ENCODE measurements at places on chromosomes 4 and X.

DNA sequence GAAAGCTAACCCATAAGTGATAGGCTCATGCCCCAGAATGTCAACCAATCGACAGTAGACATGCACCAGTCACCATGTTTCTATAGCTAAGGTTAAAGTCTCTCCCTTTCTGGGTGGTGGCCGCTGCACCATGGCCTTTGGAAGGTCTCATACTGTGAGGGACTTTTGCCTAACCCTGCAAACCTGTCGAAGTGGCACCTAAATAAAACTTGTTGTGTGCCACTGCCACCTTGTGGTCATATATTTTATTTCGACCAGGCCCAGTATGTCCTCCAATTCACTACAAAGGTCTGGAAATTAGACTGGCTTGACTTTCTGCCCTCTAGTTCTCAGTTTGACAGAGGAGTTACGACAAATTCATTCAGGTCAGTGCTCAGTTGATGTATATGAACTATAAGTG lies 163.1 kb downstream of the SMARCA1 start:
- H3K27ac ChIP-seq: no peak overlapping the region
- no peaks in the 10 kb centered on the region for H3K4me1 ChIP-seq
- no peak overlapping the region for H3K4me3 ChIP-seq
- DNase-seq: no peak
- H3K27me3 ChIP-seq: no peaks in the 10 kb centered on the region

GRCh38 chrX:136827026-136827425 lies 46.3 kb upstream of the ARHGEF6 start:
- H3K4me3 ChIP-seq: no peak overlapping the region
- DNase-seq: no peak
- H3K27ac ChIP-seq: no peak overlapping the region

DNA sequence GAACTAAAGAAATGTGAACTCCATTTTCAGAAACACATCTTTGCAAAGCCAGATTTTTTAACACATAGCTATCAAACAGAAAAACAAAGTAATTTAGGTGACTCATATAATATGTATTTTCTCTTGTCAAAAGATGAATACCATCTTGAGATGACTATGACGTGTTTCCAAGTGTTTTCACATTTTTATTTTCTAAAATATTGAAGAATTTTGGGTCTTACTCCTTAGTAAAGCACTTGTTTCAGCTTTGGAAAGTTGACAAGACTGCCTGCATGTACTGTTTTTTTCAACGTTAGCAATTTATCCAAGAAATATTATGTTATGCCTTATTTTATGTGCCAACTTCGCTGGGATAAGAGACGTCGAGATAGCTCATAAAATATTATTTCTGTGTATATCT lies 733.9 kb upstream of the EPHA5 start:
- H3K36me3 ChIP-seq: no peaks in the 10 kb centered on the region
- H3K27me3 ChIP-seq: no peaks in the 10 kb centered on the region
- no peaks in the 10 kb centered on the region for H3K4me1 ChIP-seq
- no peak for DNase-seq
- H3K27ac ChIP-seq: no peak overlapping the region

DNA sequence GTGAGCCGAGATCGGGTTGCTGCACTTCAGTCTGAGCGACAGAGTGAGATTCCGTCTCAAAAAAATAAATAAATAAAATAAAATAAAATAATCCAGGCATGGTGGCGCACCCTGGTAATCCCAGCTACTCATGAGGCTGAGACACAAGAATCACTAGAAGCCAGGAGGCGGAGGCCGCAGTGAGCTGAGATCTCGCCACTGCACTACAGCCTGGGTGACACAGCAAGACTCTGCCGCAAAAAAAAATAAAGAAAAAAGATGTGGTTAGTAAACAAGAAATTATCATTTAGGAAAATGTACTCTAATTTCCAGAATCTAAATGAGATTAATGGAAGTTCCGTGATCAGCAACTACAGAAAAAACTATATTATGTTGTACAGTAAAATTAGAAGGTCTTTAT lies 14.5 kb upstream of the LRBA start:
- H3K27ac ChIP-seq: no peak overlapping the region
- no peaks in the 10 kb centered on the region for H3K4me1 ChIP-seq
- no peak for DNase-seq
- H3K36me3 ChIP-seq: no peaks in the 10 kb centered on the region
- H3K4me3 ChIP-seq: no peak overlapping the region

GRCh38 chr4:185127021-185127925 lies 15.8 kb upstream of the SLC25A4 start:
- H3K27me3 ChIP-seq: peaks cover 4% of the 10 kb centered on the region
- H3K4me1 ChIP-seq: no peaks in the 10 kb centered on the region
- H3K27ac ChIP-seq: no peak overlapping the region

- no peaks in the 10 kb centered on the region for H3K27me3 ChIP-seq
- DNase-seq: no peak
- no peak overlapping the region for H3K27ac ChIP-seq
- peaks cover 6% of the 10 kb centered on the region for H3K36me3 ChIP-seq
- no peak overlapping the region for H3K4me3 ChIP-seq
- peaks cover 2% of the 10 kb centered on the region for H3K4me1 ChIP-seq
Measured at GRCh38 chr4:169105620-169106019, 95.6 kb upstream of the CBR4 start.

GRCh38 chr4:128153800-128154199 lies 92.7 kb downstream of the LARP1B start:
- no peaks in the 10 kb centered on the region for H3K27me3 ChIP-seq
- H3K4me1 ChIP-seq: no peaks in the 10 kb centered on the region
- H3K27ac ChIP-seq: no peak overlapping the region
- no peak for DNase-seq

DNA sequence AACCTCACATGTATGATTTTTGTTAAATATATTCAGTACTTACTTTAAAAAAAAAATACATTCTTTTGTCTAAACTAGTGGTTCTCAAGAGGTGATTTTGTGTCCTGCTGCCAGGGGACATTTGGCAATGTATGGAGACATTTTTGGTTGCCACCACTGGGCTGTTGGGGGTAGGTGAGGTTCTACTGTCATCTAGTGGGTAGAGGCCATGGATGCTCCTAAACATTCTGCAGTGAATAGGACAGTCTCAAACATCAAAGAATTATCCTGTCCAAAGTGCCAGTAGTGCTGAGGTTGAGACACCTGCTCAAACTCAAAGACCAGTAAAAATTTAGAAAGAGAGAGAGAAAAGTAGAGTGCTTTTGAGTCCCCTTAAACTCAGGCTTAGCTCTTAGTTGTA lies 32.9 kb upstream of the PGM2 start:
- no peak for DNase-seq
- H3K4me3 ChIP-seq: no peak overlapping the region
- no peak overlapping the region for H3K27ac ChIP-seq
- H3K27me3 ChIP-seq: no peaks in the 10 kb centered on the region
- no peaks in the 10 kb centered on the region for H3K4me1 ChIP-seq

DNA sequence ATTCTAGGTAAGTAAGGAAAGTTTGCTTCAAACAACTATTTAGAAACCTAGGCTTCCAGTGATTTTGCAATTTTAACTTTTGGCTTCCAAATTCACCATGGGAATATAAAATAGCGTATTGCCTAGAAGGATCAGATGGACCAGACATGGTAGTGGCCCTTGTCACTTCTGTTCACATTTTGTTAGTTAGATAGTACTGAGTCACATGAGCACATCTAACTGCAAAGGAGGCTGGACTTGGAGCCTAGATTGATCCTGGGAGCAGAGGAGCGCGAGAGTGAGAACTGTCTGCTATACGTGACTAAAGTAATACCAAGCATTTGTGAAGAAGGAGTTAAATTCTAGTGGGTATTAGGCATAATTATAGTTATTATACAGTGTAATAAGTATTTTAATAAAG lies 102.4 kb downstream of the ARHGAP24 start:
- H3K27ac ChIP-seq: no peak overlapping the region
- DNase-seq: no peak
- H3K4me3 ChIP-seq: no peak overlapping the region
- no peaks in the 10 kb centered on the region for H3K36me3 ChIP-seq
- H3K4me1 ChIP-seq: no peaks in the 10 kb centered on the region
- H3K27me3 ChIP-seq: no peaks in the 10 kb centered on the region

DNA sequence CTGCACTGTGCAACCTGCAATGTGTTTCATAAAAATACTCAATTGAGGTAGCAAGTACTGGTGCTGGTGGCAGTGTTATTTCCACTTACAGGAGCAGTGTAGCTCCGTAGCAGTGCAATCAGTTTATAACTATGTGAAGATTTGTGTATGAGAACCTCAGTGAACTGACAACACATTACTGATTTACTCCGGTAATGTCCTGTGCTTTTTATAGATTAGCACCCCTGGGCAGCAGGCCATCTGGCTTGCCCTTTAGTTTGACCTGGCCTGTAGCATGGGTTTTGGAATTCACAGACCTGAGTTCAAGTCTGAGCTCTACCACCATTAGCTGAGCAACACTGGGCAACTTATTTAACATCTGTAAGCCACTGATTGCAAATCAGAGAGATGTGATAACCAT lies 78.6 kb upstream of the GBA3 start:
- H3K36me3 ChIP-seq: no peaks in the 10 kb centered on the region
- H3K4me1 ChIP-seq: no peaks in the 10 kb centered on the region
- no peak overlapping the region for H3K27ac ChIP-seq
- DNase-seq: no peak
- no peaks in the 10 kb centered on the region for H3K27me3 ChIP-seq

DNA sequence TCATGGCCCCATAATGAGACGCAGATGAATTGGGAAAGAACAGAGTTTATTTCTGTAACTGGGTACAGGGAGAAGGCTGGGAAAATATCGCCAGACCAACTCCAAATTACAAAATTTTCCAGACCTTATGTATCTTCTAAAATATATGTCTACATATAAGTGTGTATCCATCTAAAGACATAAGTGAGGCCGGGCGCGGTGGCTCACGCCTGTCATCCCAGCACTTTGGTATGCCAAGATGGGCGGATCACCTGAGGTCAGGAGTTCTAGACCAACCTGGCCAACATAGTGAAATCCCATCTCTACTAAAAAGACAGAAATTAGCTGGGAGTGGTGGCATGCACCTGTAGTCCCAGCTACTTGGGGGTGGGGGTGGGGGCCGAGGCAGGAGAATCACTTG lies 11.7 kb upstream of the DHRSX start:
- no peaks in the 10 kb centered on the region for H3K4me1 ChIP-seq
- H3K36me3 ChIP-seq: no peaks in the 10 kb centered on the region
- no peak overlapping the region for H3K4me3 ChIP-seq
- no peak overlapping the region for H3K27ac ChIP-seq
- no peak for DNase-seq
- no peaks in the 10 kb centered on the region for H3K27me3 ChIP-seq

DNA sequence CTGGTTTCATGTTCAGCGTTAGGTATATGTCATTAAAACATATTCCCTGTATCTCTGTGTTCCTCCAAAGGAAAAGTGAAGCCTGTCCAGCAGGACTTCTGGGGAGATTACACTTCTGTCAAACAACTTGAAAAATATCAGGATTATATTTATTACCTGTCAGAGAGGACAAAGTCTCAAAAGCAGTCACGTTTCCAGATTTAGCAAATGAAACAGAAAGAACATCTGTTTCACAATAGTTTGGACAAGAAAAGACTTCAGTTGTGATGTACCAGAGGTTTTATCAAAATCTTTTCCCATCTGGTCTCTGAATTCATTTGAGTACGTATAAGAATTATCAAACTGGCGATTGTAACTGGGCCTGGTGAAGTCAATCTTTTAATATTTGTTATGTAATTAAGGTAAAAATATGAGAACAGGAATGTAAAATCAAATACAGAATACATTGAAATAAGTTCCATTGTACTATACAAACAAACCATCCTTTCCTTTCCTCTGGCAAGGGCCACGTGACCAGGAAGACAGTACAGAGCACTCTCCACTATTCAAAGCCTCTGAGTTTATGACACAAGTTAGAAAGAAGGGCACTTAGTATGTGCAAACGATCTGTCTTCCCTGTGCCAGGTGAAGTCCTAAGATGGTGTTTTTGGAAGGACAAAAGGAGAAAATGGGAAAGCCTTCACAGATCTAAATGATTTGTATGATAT lies 3.2 kb downstream of the CASP3 start:
- H3K36me3 ChIP-seq: no peaks in the 10 kb centered on the region
- H3K27ac ChIP-seq: no peak overlapping the region
- no peak overlapping the region for H3K4me3 ChIP-seq
- no peaks in the 10 kb centered on the region for H3K27me3 ChIP-seq
- DNase-seq: no peak

DNA sequence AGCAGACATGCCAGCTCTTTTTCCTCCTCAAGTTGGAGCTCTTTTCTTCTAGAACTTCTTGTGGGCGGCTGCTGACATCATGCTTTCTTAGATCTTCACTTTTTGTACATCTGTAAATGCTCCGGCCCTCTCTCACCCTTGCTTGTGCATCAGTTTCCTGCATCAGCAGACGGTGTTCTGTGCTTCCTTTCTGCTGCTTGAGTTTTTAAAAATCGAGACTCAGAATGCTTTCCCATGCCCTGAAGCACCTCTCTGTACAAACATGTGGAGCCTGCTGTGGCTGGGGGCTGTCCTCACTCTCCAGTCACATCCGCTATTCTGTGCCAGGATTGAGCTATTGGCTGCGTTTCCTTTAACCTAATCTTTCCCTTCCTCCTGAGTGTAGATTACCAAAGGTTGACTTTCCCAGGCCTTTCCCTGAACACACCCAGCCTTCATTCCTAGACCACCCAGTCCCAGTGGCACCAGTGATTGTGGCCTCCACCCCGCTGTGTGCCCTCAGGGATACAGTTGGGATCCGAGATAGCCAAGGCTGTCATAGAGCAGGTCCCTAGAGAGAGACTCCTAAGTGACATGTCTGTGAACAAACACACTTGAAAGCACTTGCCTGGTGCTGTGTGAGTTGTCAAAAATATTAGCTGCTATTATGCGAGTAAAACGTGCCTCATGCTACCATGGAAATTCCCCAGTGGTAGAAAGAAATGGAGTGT lies 41.9 kb downstream of the TNIP2 start:
- DNase-seq: no peak
- peaks cover 5% of the 10 kb centered on the region for H3K36me3 ChIP-seq
- no peak overlapping the region for H3K4me3 ChIP-seq
- H3K27me3 ChIP-seq: no peaks in the 10 kb centered on the region
- no peaks in the 10 kb centered on the region for H3K4me1 ChIP-seq

DNA sequence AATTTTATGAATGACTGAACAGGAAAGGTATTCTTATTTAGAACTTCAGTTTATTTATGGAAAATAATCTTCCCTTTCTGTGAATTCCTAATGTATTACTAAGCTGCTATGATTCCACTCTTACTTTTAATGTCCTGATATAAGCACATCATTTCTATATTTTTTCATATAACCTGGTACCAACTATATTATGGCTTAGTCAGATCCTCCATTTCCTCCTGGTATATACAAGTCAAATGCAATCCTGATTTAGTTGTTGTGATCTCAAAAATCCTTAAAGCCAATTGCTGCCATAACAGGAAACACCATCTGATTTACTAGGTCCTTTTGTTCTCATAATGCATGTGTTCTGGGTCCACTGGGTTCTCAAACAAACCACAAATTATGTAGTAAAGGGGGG lies 26.8 kb downstream of the TRMT2B start:
- peaks cover 5% of the 10 kb centered on the region for H3K36me3 ChIP-seq
- H3K4me1 ChIP-seq: no peaks in the 10 kb centered on the region
- no peak overlapping the region for H3K4me3 ChIP-seq

- H3K27ac ChIP-seq: no peak overlapping the region
- H3K4me1 ChIP-seq: no peaks in the 10 kb centered on the region
- H3K4me3 ChIP-seq: no peak overlapping the region
- no peak for DNase-seq
Measured at GRCh38 chr4:41178372-41179370, 35.7 kb downstream of the APBB2 start.

All from iPS DF 6.9 (cell line).